ENCODE measurements at places on chromosomes 16 and 17.

DNA sequence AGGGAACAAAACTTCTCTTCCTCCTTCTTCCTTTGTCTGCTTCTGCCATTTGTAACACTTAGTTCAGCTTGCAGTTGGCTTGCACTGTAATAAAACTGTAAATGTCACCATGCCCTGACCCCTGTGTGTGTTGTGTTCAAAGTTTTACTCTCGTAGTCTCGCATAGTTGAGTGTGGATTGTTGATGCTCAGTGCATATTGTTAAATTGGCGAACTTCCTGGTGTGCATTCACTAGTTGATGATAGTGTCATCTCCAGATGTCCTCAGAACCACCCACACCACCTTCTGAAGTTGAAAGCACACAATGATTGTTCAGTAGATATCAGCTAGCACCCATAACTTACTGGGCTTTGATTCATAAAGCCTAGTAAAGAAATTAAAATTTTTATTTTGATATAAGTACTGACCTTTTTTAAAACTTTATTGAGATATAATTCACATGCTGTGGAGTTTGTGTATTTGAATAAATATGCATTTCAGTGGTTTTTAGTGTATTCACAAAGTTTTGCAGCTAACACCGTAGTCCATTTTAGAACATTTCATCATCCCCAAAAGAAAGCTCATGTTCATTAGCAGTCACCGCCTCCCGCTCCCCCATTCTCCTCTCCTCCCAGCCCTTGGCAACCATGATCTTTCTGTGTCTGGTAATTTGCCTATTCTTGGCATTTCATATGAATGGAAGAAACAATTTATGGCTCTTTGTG lies 25.0 kb downstream of the USP10 start:
- no peak for DNase-seq

DNA sequence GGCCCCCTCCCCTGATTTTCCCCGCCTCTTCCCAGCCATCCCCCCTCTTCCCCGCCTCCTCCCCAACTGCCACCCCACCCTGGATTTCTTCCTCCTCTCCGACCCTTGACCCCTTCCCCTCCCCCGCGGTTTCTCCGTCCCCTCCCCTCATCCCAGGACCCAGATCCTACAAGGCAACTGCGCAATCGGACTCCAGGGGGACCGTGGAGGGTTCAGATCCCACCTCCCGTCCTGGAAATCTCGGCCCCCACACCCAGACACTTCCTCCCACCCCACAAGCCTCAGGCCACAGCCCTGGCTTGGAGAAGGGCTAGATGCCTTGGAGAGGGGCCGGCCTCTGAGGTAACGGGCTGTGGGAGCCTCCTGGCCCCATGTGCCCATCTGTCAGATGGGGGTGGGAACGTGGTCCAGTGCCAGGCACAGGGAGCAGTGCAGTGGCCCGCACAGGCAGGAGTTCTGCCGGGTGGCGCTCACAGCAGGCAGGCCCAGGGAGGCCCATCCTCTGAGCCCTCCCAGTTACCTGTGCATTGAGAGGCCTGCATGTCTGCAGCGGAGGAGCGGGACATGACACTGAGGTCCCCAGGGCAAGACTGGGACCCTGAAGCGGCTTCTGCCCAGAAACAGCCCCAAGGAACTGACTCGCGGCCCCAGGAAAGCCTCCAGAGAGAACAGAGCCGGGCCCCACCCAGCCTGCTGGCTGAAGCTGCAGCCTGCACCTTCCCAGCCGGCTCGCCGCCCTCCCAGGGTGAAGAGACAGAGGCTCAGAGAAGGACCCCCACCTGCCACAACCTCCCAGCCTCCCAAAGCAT lies 16.7 kb downstream of the ZNF423 start:
- DNase-seq, result no peak

- no peak for DNase-seq
These were observed 22.6 kb upstream of the PMP22 start for GRCh38 chr17:15287538-15288267.

- DNase-seq, result no peak
These were observed 4.5 kb upstream of the SLC4A1 start for GRCh38 chr17:44272321-44272951.

DNA sequence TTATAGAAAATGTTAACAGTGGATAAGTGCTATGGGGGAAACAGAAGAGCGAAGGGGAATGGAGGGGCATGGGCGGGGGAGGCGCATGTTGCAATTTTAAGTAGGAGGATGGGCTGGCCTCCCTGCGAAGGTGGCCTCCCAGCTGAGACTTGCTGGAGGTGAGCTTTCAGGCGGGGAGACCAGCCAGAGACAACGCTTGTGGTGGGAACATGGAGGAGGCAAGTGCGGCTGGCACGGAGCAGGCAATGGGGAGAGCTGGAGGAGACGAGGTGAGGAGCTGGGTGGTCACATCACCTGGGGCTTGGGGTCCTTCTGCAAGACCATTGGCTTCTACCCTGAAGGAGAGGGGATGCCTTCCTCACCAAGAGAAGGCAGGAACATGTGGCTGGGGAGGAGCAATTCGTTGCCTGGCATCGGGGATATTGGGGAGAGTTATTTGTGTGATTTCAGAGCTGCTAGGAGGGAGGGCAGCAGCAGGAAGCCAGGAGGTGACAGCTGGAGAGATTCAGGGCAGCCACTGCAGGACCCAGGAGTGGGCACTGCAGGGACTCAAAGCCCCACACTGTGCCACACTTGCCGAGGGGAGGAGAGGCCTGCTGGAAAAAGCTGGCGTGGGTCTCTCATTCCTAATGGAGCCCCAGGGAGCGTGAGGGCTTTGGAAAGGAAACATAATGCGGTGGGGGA lies 34.4 kb downstream of the PMFBP1 start:
- no peak for DNase-seq

DNA sequence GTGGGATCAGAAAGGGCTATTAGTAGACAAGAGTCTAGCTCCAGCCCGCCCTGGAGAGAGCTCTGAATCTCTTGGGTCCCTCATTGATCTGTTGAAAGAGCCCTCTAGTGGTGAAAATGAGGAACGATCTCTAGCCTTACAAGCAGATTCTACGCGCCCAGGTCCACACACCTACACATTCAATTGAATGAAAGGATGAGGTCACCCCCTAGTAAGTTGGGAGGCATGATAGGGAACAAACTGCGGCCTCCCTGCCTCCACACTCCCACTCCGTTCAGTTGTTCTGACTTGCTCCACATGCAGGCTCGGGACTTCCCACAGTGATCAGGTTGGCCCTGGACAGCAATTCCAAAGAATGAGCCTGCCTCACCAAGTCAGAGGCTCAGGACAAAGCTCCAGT lies 2.9 kb upstream of the CACNG3 start:
- DNase-seq, result no peak

DNA sequence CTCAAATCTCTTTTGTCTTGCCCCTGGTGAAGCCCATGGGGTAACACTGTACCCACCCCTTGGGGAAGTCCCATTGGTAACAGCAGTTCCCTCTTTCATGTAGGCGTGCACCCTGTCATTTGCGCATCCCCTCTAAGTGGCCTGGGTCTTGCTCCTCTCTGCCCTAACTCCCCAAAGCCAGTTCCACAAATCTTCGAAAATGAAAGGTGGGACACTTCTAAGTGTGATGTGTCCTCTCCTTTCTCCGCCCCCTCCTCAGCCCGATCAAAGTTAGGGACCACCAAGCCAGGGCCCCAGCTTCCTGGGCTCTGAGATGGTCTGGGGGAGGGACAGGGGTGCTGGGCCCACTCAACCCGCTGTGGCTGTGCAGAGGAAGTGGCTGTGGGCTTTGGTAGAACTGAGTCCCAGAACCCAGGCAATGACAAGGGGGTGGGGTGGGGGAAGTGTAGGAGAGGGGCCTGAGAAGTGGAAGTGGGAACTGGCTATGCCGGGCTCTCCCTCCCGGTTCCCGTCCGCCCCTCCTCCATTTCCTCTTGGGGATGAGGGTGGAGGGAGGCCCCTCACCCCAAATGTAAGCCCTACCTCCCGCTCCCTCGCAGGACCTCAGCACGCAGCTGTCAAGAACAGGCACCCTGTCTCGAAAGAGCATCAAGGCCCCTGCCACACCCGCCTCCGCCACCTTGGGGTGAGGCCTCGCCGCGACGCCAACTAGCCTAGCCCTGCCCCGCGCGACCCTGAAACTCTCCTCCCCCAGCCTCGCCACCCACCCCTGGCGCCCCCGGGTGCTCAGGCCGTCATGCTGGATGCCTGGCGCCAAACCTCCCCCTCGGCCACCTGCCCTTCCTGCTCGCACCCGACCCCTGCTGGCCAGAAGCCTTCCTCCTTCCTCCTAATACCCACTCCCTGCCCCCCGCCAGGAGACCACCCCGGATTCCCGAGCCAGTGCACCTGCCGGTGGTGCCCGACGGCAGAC lies 8.7 kb downstream of the ABI3 start:
- DNase-seq, result no peak

- DNase-seq, result no peak
These were observed 36.0 kb downstream of the ARHGAP23 start for GRCh38 chr17:38464251-38464722.

DNA sequence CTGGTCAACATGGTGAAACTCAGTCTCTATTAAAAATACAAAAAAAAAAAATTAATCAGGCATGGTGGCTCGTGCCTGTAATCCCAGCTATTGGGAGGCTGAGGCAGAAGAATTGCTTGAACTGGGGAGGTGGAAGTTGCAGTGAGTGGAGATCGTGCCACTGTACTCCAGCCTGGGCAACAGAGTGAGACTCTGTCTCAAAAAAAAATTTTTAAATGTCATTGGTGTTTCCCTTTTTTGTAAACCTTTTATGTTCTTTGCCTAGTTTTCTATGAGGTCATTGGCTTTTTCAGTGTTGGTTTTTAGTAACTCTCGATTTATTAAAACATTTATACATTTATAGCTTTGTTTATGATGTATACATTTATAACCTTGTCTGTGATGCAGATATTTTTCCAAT lies 18.2 kb downstream of the NLRC5 start:
- no peak for DNase-seq

GRCh38 chr16:8561496-8561895 lies 28.8 kb downstream of the TMEM114 start:
- DNase-seq, result no peak

GRCh38 chr17:21523497-21524210 lies 147.5 kb downstream of the KCNJ12 start:
- no peak for DNase-seq

GRCh38 chr16:54431041-54431996 lies 144.7 kb upstream of the IRX3 start:
- DNase-seq, result no peak

GRCh38 chr17:7951143-7951792 lies 19.3 kb downstream of the CNTROB start:
- DNase-seq, result no peak

DNA sequence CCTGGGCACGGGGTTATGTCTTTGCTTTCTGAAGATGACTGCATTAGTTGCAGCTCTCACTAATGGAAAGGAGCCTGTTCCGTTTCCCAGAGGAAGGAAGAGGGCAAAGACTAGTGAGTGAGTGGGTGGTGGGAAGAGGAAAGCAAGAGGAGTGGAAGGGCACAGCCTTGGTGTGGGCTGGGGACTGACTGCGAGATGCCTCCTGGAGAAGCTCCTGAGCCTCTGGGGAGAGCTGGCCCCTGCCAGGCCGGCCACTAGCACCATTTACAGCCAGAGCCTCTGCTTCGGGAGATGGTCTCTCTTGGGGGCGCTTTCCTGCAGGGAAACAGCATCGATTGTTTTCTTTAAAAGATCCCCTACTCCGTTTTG lies 825 bp upstream of the RHBDL3 start:
- no peak for DNase-seq

GRCh38 chr16:75193730-75194444 lies 13.1 kb downstream of the CTRB2 start:
- no peak for DNase-seq

DNA sequence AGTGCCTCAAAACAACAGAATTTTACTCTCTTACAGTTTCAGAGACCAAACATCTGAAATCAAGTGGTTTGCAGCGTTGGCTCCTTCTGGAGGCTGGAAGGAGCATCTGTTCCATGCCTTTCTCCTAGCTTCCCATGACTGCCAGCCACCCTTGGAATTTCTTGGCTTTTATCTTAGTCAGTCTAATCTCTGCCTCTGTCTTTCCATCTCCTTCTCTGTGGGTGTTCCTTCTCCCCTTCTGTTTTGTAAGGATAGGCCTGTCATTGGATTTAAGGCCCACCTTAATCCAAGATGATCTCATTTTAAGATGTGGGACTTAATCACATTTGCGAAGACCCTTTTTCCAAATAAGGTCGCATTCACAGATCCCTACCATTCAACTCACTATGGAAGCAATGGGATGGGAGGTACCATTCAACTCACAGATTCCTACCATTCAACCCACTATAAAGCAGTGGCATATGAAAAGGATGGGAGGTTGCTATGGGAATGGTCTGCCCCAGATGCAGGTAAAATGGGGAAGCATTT lies 321.8 kb downstream of the WWOX start:
- no peak for DNase-seq

- no peak for DNase-seq
These were observed 6.0 kb upstream of the LPCAT2 start for GRCh38 chr16:55502801-55503366.

- no peak for DNase-seq
These were observed 52.7 kb upstream of the CNEP1R1 start for GRCh38 chr16:49972280-49972679.

- DNase-seq, result peak; percentile 77
These were observed 17.6 kb downstream of the DUS2 start for GRCh38 chr16:68040506-68041288.

DNA sequence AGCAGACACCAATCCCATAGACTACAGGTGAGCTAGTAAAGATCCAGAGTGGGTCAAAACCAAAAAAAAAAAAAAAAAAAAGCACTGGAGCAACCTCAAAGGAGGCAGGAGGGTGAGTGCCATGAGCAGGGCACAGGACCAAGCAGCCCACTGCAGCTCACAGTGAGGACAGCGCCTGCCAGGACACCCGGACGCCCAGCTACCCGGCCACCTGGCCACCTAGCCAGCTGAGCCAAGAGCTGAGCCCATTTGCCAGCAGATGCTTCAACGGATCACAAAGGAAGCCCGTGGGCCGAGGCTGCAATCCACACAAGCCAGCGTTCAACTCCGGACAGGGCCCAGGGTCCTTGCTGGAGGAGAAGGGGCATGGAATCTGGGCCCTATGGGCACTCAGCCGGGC lies 15.1 kb downstream of the AXIN1 start:
- DNase-seq, result no peak

GRCh38 chr17:80575057-80575875 lies 30.6 kb downstream of the RPTOR start:
- DNase-seq, result peak; percentile 73

- no peak for DNase-seq
These were observed 4.4 kb downstream of the WFIKKN2 start for GRCh38 chr17:50839591-50840310.

GRCh38 chr16:22282254-22282892 lies 14.8 kb upstream of the POLR3E start:
- DNase-seq, result no peak

Measured in stimulated activated CD8-positive, alpha-beta memory T cell treated with anti-CD3 and anti-CD28 coated beads, Interleukin-4, amount 100 ng/mL, for 4 hours (primary cell).